ENCODE measurements at places on chromosomes 7 and 10. TPM values are rescaled to one million over a fixed set of nuclear protein-coding genes. Genes with fewer than 3 reads are reported as not detected.

DNA sequence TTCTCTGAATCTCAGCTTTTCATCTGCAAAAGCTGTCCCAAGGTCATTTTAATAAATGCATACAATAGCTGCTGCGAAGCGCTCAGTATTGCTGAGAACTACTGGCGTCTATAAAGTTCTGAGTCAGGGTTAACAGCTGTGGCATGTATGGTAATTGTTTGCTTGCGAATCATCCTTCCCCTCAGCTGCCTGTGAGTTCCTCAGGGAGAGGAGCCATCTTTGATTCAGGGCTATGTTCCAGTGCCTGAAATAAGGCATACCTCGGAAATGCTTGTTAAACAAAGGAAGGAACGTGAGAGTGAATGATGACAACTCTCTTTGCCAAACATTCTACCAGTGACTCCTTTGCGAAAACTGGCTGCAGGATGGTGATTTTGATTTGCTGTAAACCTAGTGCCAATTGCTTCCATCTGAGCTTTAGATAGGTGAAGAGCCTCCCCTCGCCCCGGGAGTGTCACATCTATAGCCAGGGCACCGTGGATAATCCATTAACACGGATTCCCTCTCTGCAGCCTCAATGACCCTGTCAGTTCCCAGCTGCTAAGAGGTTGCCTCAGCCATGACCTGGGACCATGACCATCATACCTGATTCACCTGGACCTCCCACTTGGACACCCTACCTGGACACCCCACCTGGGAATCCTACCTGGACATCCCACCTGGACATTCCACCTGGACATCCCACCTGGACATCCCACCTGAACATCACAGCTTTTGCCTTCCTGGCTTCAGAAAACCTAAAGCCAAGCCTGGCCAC lies 39.6 kb downstream of the GPRIN2 start:
- no peak for DNase-seq

DNA sequence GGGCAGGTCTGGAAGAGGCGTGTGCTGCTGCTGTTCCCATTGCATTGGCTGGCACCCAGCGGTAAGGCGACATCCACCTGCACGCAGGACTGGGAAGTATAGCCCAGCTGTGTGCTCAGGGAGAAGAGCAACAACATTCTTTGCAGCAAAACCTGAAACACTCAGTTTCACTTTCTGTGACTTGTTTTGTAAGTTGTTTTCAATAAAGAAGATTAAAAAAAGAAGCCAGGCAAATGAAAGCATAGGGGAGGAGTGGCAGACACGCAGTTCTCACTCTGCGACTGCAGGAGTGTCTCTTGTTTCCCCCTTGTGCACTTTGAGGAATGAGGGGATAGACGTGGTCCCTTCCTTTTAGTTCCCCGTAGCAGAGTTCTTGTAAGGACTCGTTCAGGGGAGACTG lies 5.8 kb downstream of the FBH1 start:
- no peak for DNase-seq

- DNase-seq: peak; percentile 29
These were observed 56.1 kb downstream of the ATAD1 start for GRCh38 chr10:87761892-87762291.

ASZ1 gene
- polyA plus RNA-seq: not detected

ST7 gene
- polyA plus RNA-seq: 25.1 TPM
